ENCODE measurements at places on chromosomes 2 and 18.

GRCh38 chr18:59764281-59764680, 67.1 kb upstream of the CCBE1 start:
- DNase-seq = no peak

- no peak for DNase-seq
Measured at GRCh38 chr2:120589771-120590608, 145.7 kb upstream of the GLI2 start.

DNA sequence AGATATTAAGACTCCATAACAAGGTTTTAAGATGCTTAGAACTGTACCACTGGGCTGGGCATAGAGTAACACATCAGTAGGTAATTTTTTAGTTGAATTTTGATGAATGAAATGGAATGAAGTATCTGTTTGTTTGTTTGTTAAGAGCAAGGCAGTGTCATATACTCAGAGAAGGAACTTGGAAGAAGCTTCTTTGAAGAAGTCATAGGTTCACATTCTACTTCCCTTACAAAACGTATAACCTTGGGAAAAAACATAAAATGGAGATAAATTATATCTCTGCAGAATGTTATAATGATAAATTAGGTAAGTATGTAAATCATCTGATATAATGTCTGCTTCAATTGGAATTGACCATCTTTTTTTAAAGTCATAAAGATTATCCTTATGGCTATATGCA, 122.1 kb upstream of the SLC39A10 start:
- no peak for DNase-seq

- no peak for DNase-seq
Measured at GRCh38 chr2:14232217-14232616, 400.3 kb upstream of the LRATD1 start.

All from activated CD4-positive, alpha-beta T cell treated with anti-CD3 and anti-CD28 coated beads, Interleukin-2, amount 50 U/mL, for 4 hours (primary cell).